ENCODE measurements at places on chromosomes 13 and 19.
A peak's percentile ranks its signal among the peaks of the same experiment; 100 is the strongest.

GRCh38 chr13:113959198-113959597 lies 14.7 kb downstream of the C13orf46 start:
- no peak for DNase-seq

- no peak for DNase-seq
Observed at GRCh38 chr13:101325423-101325822, 90.9 kb downstream of the NALCN start.

DNA sequence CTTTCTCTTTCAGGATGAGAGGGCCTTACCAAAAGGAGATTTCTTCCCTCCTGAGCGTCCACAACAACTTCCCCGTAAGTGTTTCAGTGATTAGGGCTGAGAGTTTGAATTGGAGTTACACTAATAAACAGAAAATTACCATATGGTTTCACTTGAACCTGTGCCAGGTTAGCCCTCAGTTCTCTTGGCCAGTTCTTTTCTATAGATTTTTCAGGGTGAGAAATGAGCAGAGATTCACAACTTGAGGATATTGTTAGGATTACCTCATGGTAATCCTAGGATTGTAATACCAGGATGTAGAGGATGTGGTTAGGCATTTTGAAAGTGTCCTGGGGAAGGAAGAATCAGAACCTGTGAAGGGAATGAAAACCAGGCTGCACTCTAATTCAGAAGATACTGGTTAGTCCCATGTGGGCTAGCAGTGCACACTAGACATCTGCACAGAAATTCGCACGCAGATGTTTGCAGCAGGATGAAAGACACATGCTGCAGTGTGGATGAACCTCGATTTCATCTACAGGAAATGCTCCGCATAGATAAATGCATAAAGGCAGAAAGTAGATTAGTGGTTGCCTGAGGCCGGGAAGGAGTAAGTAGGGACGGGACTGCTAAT lies 24.1 kb downstream of the HNRNPM start:
- no peak for DNase-seq

DNA sequence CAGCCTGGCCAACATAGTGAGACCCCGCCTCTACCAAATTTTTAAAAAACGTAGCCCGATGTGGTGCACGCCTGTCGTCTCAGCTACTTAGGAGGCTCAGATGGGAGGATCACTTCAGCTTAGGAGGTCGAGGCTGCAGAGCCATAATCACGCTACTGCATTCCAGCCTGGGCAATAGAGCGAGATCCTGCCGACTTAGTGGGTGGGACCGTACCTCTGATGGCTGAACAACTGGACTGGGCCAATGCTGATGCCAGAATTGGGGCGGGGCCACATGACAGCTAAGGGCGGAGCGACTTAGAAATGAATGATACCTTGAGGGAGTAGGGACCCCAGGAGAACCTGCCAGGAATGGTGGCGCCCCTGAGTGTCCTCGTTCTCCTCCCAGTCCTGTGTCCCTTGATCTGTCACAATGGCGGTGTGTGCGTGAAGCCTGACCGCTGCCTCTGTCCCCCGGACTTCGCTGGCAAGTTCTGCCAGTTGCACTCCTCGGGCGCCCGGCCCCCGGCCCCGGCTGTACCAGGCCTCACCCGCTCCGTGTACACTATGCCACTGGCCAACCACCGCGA lies 3.6 kb downstream of the LTBP4 start:
- DNase-seq: no peak

- no peak for DNase-seq
Observed at GRCh38 chr13:52848455-52849195, at the start of gene PCDH8. Gene PCDH8 (minus strand): TSS chr13:52848640. CDS start chr13:52848436, 204 bp downstream.

DNA sequence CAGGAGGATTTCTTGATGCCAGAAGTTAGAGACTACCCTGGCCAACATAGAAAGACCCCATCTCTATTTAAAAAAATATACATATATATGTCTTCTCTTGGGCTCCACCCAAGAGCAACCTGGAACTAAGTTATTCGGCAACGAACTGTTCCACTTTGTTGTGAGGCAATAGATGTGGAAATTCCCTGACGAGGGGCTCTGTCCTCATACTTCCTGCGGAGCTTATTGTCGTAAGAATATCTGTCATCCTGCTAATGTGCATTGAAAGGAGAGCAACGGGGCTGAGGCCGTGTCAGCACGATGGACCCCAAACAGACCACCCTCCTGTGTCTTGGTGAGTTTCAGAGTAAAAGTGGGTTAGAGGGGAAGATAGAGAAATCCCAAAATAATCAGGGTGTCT lies at the start of gene FCAR:
TSS of gene FCAR (plus strand) at position 246 of the 400 bp plus-strand sequence. CDS start at position 301, 55 bp downstream.
- no peak for DNase-seq

GRCh38 chr13:71786875-71787274 lies 80.1 kb downstream of the DACH1 start:
- DNase-seq: no peak

DNA sequence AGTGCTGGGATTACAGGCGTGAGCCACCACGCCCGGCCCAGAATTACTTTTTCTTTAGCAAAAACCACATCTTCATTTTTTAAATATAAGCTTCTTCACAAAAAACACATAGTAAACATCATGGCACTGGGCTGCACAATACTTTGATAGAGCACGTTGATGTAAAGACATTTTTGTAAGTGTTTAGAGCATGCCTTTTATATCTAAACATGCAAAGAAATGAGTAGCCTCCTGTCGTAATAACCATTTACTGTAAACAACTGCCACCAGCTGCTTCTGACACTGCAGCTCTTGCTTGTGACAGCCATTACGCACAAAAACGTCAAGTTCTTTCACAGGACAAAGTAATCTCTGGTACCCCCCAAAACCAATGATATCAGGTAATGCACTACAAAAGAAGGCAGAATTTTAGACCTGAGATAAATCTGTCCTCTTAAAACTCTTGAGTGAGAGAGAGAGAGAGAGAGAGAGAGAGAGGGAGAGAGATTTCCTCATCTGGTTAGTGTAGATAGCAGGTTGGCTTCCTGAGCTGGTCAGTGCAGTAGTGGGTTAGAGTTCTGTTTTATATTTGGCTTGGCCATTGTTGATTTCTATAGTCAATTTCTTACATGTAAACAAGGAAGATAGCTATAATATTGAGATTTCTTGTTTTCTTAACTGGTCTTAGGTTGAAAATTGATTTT lies 6.7 kb upstream of the ZNF548 start:
- no peak for DNase-seq

DNA sequence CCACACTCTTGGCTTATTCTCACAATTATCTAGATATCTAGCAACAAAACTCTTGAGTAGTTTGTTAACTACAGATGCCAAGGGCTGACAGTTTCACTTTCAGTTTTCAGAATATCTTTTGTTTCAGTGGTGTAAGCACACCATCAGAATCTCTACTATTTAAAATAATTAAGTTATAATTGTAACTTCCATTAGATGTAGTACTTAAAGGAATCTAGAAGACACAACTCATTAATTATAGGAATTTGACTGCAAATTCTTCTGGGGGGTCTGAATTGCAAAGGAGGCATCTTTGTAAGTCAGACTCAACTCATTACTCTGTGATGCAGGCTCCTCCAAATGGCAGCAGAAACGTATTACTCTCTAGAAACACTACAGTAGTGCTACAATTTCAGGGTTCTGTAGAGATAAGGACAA lies 44.9 kb upstream of the USPL1 start:
- DNase-seq: peak; percentile 66

- DNase-seq: no peak
Observed at GRCh38 chr13:45621950-45622349, 6.4 kb upstream of the ERICH6B start.

DNA sequence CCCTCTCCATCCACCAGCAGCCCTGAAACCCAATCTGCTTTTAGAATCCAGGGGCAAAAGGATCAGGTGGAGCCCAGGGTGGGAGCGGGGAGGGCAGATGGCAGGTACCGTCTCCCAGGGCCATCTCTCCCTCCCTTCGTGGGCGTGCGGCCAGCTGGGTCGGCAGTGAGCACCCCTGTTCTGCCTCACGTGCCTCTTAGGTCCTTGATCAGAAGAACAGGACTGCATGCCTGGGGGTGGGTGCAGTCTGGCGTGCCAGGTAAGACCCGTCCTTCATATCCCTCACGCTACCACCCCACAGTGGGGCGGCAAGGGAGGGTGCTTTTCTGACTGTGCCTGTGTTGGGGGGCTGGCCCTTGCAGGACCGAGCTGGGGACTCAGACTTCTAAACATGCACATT lies 2.0 kb downstream of the SLC8A2 start:
- DNase-seq: no peak

DNA sequence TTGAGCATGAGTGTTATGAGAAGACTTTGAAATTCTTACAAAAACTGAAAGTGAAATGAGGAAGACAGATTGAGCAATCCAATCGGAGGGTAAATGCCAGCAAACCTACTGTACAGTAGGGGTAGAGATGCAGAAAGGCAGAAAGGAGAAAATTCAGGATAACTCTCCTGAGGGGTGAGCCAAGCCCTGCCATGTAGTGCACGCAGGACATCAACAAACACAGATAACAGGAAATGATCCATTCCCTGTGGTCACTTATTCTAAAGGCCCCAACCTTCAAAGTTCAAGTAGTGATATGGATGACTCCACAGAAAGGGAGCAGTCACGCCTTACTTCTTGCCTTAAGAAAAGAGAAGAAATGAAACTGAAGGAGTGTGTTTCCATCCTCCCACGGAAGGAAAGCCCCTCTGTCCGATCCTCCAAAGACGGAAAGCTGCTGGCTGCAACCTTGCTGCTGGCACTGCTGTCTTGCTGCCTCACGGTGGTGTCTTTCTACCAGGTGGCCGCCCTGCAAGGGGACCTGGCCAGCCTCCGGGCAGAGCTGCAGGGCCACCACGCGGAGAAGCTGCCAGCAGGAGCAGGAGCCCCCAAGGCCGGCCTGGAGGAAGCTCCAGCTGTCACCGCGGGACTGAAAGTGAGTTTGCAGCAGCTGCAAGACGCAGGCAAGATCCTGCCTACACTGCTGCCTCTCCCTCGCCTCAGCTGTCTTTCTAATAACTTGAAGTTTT lies at the start of gene TNFSF13B:
TSS of gene TNFSF13B (plus strand) at position 118 of the 728 bp plus-strand sequence. CDS start at position 296, 178 bp downstream.
- peak; percentile 65 for DNase-seq

- DNase-seq: no peak
Observed at GRCh38 chr13:23500849-23501248, 67.3 kb upstream of the SACS start.

GRCh38 chr19:6393983-6394412 lies 1.0 kb upstream of the GTF2F1 start:
- DNase-seq: no peak

- DNase-seq: no peak
Observed at GRCh38 chr13:102472650-102473049, 70.8 kb upstream of the FGF14 start.

- no peak for DNase-seq
Observed at GRCh38 chr19:11540645-11541044, 2.0 kb downstream of the CNN1 start.

DNA sequence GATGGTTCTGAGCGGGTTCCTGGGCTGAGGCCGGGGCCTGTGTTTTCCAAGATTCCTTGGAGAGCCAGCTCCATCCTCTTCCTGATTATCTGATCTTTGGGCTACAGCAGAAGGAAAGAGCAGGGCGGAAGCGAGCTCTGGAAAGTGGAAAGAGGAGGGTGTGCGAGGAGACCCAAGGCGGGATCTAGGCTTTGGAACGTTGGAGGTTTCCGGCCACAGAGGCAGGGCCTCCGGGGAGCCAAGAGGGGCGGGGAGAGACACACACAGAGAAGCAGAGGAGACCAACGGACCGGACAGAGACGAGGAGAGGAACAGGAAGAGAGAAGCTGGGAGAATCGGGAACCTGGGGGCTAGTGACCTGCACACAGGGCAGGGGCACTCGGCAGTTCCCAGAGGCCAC lies at the start of gene CLEC11A:
TSS of gene CLEC11A (plus strand) at position 296 of the 400 bp plus-strand sequence. CDS start 162 bp downstream, outside the sequence.
- DNase-seq: no peak

DNA sequence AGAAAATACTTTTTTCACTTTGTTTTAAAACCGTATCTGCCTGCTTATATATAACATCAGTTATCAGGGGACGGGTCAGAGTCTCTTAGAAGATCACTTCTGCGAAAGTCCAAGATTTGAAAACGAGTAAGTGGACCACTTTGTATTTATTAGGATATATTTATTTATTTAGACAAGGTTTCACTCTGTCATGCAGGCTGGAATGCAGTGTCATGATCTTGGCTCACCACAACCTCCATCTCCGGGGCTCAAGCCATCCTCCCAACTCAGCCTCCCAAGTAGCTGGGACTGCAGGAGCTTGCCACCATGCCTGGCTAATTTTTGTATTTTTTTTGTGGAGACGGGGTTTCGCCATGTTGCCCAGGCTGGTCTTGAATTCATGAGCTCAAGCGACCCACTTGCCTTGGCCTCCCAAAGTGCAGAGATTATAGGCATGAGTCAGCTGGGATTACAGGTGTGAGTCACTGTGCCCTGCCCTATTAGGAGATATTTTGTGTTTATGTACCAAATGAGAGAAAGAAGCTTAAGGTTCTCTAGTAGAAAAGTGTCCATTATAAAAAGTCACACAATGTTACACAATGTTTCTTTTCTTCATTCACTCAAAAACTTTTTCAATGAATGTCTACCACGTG lies 39.5 kb downstream of the RASL11A start:
- no peak for DNase-seq

GRCh38 chr13:73973156-73973555 lies 161.0 kb downstream of the KLF12 start:
- no peak for DNase-seq

GRCh38 chr13:96771486-96772367 lies 222.5 kb downstream of the OXGR1 start:
- no peak for DNase-seq

DNA sequence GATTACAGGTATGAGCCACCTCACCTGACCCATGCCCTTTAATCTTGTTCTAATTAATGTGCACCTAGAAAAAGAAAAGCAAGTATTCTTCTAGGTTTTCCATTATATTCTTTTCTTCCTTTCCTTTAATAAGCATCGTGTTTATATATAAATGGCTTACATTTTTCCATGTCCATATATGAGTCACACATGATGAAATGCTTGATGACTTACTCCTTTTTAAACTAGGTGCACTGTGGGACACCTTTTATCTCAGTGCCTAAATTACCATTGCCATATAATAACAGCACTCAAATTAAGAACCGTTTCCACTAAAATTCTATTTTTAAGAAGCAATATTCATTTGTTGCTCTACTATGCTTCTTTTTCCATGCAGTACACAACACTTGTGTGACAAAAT lies 363.3 kb downstream of the LIG4 start:
- no peak for DNase-seq

- DNase-seq: no peak
Observed at GRCh38 chr13:47334173-47334572, 437.3 kb upstream of the HTR2A start.

DNA sequence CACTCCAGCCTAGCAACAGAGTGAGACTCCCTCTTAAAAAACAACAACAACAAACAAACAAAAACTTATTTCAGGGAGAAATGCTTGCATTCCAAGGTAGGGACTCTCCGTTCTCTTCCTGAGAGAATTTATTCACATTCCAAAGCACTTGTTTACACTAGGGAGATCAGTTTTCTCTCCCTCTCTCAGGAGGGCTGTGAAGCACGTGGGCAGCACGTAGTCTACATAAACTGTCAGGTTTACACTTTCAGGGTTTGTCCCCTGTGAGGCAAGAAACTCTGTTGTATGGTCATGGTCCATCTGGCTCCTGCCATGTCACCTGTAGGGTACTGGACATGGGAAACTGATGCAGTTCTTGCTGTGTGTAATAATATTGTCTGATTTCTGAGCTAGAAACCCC lies 31.6 kb downstream of the WDR87 start:
- DNase-seq: no peak
